ENCODE measurements at places on chromosomes 12 and 14. TPM values are rescaled to one million over a fixed set of nuclear protein-coding genes. Genes with fewer than 3 reads are reported as not detected.

SCN8A gene
- 0.60 TPM for total RNA-seq

NEUROD4 gene
- total RNA-seq = not detected

DNA sequence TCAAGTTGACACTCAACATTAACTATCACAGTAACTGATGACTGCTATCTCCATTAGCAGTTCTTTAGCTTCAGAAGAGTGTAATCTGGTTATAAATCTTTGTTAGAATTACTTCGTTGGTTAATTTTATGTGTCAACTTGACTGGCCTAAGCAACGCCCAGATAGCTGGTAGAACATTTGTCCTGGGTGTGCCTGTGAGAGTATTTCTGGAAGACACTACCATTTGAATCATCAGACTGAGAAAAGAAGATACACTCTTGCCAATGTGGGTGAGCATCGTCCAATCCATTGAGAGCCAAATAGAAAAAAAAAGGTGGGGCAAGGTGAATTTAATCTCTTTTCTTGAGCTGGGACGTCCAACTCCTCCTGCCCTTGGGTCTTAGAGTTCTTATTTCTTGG lies 129.0 kb downstream of the IGF1 start:
- DNase-seq = no peak

- DNase-seq = peak; percentile 74
Observed at GRCh38 chr12:65756956-65757511, 67.2 kb upstream of the HMGA2 start.

GRCh38 chr14:106442857-106443256 lies 916.5 kb downstream of the TMEM121 start:
- no peak for DNase-seq
